ENCODE measurements at places on chromosomes 11 and 22.
A peak's percentile ranks its signal among the peaks of the same experiment; 100 is the strongest.

DNA sequence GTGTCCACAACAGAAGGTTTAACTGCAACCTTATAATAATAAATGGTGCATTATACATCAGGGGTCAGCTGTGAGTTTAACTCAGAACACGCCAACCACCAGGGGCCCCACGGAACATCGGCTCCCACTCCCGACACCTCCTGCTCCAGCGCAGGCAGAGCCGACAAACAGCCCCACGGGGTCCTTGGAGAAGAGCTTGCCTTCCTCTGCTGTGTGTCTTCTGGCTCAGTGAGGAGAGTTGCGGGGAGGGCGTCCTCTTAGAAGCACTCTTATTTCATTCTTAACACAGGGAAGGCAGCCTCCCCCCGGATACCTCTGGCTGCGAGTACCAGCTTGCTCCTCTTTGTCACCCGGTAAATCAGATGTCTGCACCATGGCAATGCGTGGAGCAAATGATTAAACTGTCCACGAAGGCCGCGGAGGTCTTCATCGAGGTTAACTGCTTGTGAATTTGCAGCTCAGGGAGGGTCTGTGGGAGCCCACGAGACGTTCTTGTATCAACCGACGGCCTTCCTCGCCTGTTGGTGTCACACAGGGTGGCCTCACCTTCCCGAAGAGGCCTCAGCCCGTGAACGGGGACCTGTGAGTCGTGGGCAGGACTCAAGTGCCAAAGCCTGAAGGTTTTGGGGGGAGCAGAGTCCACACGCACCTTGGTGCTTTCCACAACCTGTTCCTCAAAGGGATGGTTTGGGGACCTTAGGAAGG lies 464.0 kb downstream of the BRD1 start:
- no peak for DNase-seq

DNA sequence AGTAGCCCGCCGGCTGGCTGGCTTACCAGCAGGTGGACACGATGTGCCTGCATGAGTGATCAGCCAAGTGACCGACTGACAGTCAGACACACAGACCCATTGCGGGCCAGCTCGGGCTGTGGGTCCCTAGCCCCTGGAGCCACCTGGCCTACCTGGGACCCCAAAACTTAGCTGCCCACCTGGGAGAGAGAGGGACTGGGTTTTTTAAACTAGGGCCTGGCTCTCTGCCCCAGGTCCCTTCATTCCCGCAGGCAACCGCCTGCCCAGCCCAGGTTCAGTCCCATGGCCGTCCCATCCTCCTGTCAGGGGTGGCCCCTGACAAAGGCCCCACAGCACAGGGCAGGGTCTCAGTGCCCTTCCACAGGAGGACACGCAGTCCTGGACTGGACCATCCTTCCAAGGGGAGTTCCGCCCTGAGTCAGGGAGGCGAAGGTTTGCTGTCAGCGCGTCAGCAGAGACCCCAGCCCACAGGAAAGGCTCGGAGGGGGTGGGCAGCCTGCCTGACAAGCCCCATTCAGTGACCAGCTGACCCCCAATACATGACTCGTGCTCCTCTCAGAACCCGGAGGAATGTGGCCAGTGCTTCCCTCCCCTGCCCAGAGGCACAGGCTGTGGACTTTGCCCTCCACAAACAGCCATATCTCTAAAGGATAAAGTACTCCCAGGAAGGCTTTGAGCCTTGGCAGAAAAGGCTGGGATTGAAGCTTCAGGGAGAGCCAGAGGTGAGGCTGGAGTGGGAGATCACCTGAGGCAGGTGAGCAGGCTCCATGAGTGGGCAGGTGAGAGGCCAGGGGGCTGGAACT lies 8.4 kb downstream of the SLCO2B1 start:
- no peak for DNase-seq

- peak; percentile 35 for DNase-seq
Measured at GRCh38 chr22:20783844-20784723, 10.2 kb downstream of the SERPIND1 start.

GRCh38 chr11:134576721-134577171 lies 164.7 kb upstream of the B3GAT1 start:
- no peak for DNase-seq

GRCh38 chr11:104343578-104343977 lies 179.6 kb upstream of the PDGFD start:
- DNase-seq: no peak

- DNase-seq: no peak
Measured at GRCh38 chr11:123247496-123247799, 52.4 kb upstream of the CLMP start.

GRCh38 chr22:23192558-23192957 lies 12.2 kb downstream of the BCR start:
- no peak for DNase-seq

Measured in neuronal stem cell (in vitro differentiated cells).